Fibroblast of mammary gland (primary cell): ENCODE measurements at places on chromosomes 6 and 20.

GRCh38 chr6:20706238-20706938 is 172.1 kb downstream of the CDKAL1 start:
- DNase-seq: peak; percentile 80

- DNase-seq: no peak
Observed at GRCh38 chr6:167817729-167818128, 9.0 kb upstream of the AFDN start.

- no peak for DNase-seq
Observed at GRCh38 chr20:36645998-36646397, at the start of gene SLA2. TSS of gene SLA2 (minus strand) at chr20:36646196. CDS start at chr20:36641335, 4,861 bp downstream.

GRCh38 chr6:18985061-18985460 is 597.9 kb downstream of the RNF144B start:
- no peak for DNase-seq

GRCh38 chr6:136521911-136522310 is 28.3 kb downstream of the MAP7 start:
- no peak for DNase-seq
